Hepatocyte (in vitro differentiated cells): ENCODE measurements at places on chromosomes 4 and X. TPM values are rescaled to one million over a fixed set of nuclear protein-coding genes. Genes with fewer than 3 reads are reported as not detected.

GAGE2A gene
- total RNA-seq = not detected in 2 replicates

RPL36A gene
- 2,118 and 2,358 TPM in 2 replicates for total RNA-seq

- no peaks in the 10 kb centered on the region for H3K27me3 ChIP-seq
- H3K4me1 ChIP-seq = no peaks in the 10 kb centered on the region
- H3K4me3 ChIP-seq = no peak overlapping the region
- DNase-seq = no peak
Measured at GRCh38 chr4:73803213-73803612, 33.3 kb upstream of the CXCL6 start.

- H3K27ac ChIP-seq = no peak overlapping the region
- no peak for DNase-seq
- H3K36me3 ChIP-seq = no peaks in the 10 kb centered on the region
- H3K4me1 ChIP-seq = no peaks in the 10 kb centered on the region
- H3K4me3 ChIP-seq = no peak overlapping the region
- H3K27me3 ChIP-seq = no peaks in the 10 kb centered on the region
Measured at GRCh38 chr4:36734334-36734733, 452.9 kb downstream of the DTHD1 start.

DNA sequence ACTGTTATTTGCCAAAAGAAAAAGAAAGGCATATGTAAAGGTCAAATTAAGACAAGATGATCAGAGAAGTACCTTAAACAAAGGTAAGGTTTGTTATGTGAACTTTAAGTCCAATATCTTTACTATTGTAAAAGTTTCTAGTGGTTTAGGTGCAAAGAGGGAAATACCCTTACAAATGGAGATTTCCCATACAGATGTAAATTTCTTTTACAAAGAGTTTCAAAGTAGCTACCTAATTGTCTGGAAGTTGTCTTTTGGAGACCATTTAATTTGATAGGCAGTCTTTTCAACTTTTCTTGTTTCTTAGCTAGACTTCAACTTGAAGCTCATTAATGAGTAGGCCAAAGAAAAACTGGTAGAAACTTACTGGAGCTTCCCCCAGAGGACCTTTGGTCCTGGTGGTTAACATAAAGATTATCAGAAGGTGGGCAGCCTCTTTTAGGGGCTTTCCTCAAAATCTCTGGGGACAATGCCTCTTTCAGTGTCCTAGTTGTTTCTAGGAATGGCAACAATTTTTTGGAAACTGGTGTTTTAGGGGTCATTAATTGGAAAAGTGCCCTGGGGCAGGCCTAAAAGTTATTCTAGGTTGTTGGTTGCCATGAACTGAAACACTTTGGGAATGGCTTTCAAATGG lies 297.3 kb downstream of the GUCY2F start:
- H3K27me3 ChIP-seq = no peaks in the 10 kb centered on the region
- no peak overlapping the region for H3K4me3 ChIP-seq
- H3K27ac ChIP-seq = no peak overlapping the region
- no peaks in the 10 kb centered on the region for H3K36me3 ChIP-seq
- no peak for DNase-seq
